Stimulated activated CD8-positive, alpha-beta memory T cell treated with anti-CD3 and anti-CD28 coated beads, Interleukin-4, amount 100 ng/mL, for 4 hours (primary cell): ENCODE measurements at places on chromosomes 5 and 9.

DNA sequence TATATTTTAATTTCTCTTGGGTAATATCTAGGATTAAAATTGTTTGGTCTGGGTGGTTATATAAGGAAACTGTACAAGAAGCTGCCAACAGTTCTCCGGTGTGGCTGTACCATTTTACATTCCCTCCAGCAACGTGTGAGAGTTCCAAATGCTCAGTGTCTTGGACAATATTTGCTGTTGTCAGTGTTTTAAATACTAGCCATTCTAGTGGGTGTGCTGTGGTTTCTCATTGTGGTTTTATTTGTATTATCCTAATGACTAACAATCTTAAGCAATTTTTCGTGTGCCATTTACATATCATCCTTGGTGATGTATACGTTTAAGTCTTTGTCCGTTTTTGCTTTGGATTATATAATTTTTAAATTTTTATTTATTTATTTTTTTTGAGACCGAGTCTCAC, 34.0 kb downstream of the TNFSF15 start:
- DNase-seq: no peak

- no peak for DNase-seq
Measured at GRCh38 chr9:78676009-78676408, 379.1 kb downstream of the PSAT1 start.

DNA sequence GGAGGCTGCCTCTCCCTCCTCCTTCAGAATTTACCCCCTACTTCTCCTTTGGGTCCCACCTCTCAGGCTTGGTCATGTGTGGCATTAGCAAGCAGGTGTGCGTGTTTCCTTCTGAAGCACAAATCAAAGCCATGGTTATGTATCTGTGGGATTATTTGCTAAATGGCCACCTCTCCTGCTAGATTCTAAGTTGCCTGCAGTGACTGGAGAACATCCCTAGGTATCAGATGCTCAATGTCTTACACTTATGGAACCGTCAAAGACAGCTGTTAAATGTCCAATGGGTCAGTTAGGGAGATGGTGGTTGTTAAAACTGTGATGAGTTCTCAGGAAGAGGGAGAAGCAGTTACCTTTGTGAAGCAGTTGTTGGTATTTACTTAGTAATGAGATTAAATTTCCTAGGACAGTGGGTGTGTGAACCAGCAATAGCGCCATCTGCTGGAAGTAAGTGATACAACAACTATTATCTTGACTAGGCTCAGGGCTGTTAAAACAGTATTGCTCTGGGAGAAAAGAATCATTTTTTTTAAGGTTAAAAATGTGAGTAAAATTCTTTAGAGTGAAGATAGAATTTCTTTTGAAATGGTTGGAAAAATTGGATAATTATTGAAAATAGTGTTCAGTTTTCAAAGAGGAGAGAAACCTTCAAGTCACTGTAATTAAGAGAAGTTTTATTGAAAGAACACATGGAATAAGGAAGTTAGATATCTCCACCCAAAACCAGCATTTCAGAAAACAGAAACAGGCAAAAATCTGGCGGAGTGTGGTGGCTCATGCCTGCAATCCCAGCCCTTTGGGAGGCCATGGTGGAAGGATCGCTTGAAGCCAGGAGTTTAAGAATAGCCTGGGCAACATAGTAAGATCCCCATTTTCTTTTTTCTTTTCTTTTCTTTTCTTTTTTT, 71.3 kb downstream of the TMC1 start:
- no peak for DNase-seq

- DNase-seq: no peak
Measured at GRCh38 chr5:141757402-141757801, 75.4 kb upstream of the ARAP3 start.

GRCh38 chr9:130906735-130907416, 10.3 kb upstream of the QRFP start:
- DNase-seq: no peak

DNA sequence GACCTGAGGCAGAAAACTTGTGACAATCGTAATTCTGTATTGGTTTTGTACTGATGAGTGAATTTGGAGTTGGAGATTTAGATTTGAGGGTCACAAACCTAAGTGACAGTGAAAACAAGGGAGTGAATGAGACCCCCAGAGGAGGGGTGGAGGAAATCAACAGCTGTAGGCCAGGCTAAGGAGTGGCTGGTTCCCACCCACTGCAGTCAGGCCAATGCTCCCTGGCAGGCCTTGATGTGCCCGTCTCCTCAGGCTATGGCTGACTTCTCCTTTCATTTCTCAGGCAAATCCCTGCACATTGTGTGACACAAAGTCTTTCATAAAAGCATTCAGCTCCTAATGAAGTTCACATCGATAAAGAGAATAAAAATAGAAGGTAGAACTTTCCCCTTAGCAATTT, 557.6 kb downstream of the CETN3 start:
- DNase-seq: no peak

- no peak for DNase-seq
Measured at GRCh38 chr9:104658496-104659195, 35.7 kb upstream of the OR13D1 start.

DNA sequence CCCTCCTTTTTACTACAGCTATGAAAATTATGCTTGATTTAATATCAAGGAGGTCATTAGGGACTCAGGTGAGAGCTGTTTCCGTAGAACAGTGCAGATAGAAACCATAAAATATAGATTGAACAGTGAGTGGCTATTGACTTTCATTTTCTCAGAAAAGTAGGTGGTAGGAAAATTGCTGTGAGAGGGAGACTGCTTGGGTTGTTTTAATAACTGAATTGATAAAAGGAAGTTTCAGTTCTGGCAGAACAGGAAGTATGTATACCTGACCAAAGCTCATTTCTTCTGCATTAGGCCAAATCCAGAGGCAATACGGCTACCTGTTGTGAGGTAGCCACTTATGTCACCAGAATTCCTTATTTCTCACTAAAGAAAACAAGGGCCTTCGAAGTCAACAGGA, 761.7 kb upstream of the ARRDC3 start:
- DNase-seq: no peak

GRCh38 chr5:154977409-154977808, 36.1 kb upstream of the KIF4B start:
- DNase-seq: no peak

- no peak for DNase-seq
Measured at GRCh38 chr5:154384480-154385235, 61.1 kb upstream of the SAP30L start.

GRCh38 chr5:171673840-171674239, 111.8 kb upstream of the SMIM23 start:
- no peak for DNase-seq

DNA sequence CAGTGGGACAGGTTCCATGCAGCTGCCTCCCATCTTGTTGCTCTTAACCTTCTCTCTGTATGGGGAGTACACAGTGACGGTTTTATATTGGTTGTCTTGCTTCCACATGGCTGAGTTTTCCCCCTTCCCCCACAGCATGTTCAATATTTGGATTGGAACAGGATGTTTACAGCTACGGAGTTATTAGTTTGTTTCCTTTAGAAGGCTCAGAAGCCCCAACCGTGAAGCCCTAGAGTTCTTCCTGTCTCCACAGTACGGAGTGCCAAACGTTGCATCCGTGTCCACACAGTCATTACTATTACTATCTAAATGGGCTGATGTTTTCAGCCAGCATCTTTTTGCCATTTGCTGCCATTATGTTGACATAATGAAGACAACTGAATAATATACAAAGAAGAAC, 277.5 kb downstream of the MARCHF11 start:
- DNase-seq: no peak

GRCh38 chr9:32968101-32969011, 33.1 kb downstream of the APTX start:
- DNase-seq: no peak

GRCh38 chr5:144318460-144318859, 147.8 kb downstream of the KCTD16 start:
- DNase-seq: no peak

DNA sequence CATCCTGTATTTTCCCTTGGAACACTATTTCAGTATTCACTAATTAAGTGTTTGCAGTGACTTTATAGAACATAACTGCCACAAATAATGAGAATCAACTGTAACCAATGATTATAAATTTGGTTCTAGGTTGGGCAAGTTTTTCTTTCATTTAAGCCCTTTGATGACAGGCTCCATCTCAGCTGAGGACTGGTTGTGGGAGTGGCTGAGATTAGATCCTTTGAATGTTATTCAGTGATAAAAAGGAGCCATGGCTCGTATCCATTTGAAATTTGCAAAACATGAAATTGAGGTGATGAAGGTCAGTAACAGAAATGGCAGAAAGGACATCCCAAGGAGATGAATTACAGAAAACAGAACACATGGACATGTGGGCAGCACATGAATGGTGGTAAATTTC, 138.1 kb upstream of the PCA3 start:
- DNase-seq: no peak

GRCh38 chr9:120197605-120198004, 382.4 kb downstream of the CDK5RAP2 start:
- DNase-seq: no peak

DNA sequence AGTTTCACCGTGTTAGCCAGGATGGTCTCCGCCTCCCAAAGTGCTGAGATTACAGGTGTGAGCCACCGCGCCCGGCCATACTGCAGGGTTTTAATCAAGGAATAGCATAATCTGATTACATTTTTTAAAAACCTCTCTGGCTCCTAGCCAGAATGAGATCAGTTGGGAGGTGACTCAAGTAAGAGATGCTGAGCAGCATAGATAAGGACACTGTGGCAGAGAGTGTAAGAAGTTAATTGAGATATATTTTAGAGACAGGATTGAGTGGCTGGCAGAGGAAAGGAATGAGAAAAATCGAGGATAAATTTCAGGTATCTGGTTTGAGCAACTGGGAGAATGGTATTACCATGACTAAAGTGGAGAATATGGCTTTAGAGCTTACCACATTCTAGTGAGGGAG, 7.3 kb upstream of the RIGI start:
- DNase-seq: no peak

DNA sequence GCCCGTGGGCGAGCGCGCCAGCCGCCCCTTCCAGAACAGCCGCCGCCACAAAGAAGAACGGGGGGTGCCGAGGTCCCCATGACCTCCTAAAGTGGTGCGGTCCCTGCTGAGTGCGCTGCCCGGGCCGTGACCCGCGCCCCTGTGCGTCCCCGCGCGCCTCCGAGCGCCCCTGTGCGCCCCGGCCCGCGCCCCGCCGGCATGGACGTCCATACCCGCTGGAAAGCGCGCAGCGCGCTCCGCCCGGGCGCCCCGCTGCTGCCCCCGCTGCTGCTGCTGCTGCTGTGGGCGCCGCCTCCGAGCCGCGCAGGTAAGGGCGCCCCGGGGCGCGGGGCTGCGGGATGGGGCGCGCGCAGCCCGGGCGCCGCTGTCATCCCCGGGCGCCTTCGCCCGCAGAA, 384 bp downstream of the COL5A1 start:
- DNase-seq: no peak

GRCh38 chr9:130347931-130348330, 82.4 kb downstream of the HMCN2 start:
- no peak for DNase-seq

GRCh38 chr5:79689541-79690466, at the start of gene CMYA5:
Gene CMYA5, plus strand, starts transcription at chr5:79689836. Its CDS starts 72 bp downstream, at chr5:79689908.
- DNase-seq: no peak

- no peak for DNase-seq
Measured at GRCh38 chr5:17206021-17206420, 11.4 kb upstream of the BASP1 start.

GRCh38 chr5:171474230-171474813, 54.9 kb downstream of the FGF18 start:
- no peak for DNase-seq

- no peak for DNase-seq
Measured at GRCh38 chr5:108720391-108720790, 27.3 kb upstream of the FER start.

DNA sequence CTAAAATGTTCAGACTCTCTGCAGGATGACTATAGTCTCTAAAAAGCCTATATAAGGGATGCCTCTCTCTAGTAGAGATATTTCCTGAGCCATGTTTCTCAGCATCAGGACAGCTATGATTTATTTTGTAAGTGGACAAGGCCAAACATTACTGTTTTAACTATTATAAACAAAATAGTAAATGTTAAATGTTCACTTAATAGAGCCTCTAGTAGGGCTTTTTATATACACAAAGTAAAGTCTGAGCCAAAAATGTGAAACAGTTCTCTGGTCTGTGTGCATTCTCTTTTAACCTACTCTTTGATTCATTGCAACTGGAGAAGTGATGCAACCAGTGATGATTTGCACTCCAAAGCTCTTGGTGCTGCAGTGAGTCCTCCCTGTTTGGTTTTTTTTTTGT, 220.5 kb downstream of the GDNF start:
- no peak for DNase-seq

- no peak for DNase-seq
Measured at GRCh38 chr9:95465115-95465514, 51.7 kb downstream of the PTCH1 start.
